Hepatic stellate cell (primary cell): ENCODE measurements at places on chromosomes 5 and 9.

GRCh38 chr9:137380606-137381005, 42.4 kb downstream of the EXD3 start:
- DNase-seq: no peak

DNA sequence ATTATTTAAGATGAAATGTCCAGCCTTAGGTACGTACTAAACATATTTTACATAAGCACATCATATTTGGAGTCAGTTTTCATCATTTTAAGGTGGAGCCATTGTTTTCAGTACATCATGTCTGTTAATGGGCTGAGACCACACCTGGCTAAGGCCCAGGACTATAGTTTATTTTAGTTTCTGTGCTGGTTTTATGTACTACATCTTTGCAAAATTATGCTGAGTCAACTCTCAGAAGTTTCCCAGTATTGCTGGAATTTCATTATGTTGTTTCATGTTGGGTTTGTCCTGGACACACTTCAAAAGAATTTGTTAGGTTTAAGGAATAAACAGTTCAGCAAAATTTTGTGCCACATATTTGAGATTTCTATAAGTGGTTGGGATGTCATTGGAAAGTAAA, 171.2 kb downstream of the CCDC171 start:
- DNase-seq: no peak

DNA sequence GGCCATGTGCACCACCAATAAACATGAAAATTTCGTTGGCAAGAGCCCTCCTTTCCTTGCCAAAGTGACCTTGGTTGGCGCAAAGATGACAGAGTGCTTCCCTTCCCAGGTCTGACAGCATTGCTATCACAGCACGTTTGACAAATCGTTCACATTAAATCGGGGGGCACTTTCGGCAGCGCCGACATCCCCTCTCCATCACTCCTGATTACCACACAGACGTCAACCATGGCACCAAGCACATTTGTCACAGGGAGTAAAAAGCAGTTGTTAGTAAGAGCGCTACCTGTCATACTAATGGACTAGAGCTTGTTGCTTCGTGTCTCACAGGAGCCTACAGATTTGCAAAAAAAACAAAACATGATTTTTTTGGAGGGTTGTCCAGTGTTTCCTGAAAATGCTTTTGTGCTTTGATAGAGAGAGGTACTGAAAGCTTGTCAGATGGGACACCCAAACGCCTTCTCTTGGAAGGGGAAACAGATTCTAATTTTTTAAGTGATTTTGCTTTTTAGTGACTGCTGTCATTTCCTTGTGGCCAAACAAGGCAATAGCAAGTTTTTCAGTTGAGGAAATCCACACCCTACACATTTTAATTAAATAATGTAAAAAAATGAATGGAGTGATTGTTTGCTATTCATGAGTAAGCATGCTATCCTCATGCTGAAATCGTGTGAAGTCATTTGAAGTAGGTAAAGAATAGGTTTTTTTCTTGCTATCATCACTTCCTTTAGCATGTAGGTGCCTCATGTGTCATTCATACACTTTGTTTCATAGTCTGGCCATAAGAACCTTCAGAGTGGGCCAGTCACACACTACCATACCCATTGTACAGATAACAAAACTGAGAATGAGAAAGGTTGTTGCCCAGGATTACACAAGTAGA, 682.8 kb upstream of the WWC1 start:
- no peak for DNase-seq

- no peak for DNase-seq
Observed at GRCh38 chr5:102853680-102854079, 98.6 kb downstream of the PAM start.
